ENCODE measurements at places on chromosomes 11 and 22. TPM values are rescaled to one million over a fixed set of nuclear protein-coding genes. Genes with fewer than 3 reads are reported as not detected.

DNA sequence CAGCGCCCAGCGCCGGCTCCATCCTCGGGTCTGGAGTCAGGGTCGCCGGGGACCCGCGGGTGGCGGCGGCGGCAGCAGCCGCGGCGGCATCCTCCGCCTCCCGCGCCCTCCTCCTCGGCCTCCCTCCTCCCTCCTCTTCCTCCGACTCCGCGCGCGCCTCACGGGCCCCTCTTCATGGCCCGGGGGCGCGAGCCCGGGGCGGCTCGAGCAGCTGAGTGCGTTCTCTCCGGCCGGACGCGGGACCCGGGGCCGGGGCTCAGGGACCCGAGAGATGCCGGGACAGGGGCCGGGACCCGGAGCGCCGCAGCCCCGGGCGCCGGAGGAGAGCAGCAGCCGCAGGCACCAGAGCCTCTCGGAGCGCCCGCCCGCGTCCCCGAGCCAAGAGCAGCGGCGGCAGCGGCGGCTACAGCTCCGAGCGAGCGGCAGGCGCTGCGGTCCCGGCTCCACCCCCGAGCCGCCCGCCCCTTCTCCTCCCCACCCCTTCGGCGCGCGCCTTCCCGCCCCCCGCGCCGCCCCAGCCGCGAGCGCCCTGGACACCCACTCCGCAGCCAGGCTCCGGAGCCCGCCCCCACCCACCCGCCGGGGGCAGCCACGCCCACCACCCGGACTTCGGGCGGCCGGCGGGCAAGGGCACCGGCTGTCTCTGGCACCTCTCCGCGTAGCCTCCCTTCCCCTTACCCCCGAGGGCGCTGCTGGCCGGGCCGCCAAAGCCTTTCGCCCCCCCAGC lies at the start of gene CHST1:
Gene CHST1 (minus strand): TSS at position 417 of the 727 bp plus-strand sequence. CDS start 14,699 bp downstream, outside the sequence.
- DNase-seq = no peak

Gene TRAF6
- 4.6 TPM for polyA plus RNA-seq

DNA sequence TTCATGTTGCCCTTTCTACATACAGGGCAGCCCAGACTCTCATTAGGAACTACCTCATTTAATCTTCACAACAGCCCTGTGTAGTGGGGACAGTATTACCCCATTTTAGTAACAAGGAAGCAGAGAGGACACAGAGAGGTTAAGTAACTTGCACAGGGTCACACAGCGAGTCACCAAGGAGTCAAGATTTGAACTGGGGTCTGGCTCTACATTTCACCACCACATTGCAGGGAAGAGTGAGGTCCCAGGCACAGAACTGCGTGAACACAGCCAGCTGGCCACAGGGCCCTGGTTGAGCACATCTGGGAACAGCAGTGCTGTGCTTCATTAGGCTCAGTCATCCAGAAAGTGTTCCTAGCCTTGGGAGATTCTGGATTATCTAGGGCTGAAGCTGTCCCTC lies 45.4 kb upstream of the ISX start:
- no peak for DNase-seq

- no peak for DNase-seq
Observed at GRCh38 chr11:128179512-128179911, 407.8 kb downstream of the ETS1 start.

DNA sequence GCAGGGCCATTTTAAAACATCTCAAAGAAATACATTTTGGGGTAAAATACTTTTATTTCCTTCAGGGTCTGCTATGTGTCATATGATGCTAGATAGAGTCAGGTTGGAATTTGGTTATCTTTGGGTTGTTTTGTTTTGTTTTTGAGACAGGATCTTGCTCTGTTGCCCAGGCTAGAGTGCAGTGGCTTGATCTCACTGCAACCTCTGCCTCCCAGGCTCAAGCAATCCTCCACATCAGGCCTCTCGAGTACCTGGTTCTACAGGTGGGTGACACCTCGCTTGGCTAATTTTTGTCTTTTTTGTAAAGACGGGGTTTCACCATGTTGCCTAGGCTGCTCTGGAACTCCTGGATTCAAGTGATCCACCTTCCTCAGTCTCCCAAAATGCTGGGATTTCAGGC lies 17.3 kb downstream of the DENND5A start:
- DNase-seq = no peak

Gene CHADL
- polyA plus RNA-seq = not detected

GRCh38 chr22:44427611-44428470 lies 70.2 kb downstream of the RTL6 start:
- DNase-seq = no peak

GRCh38 chr11:42812361-42812760 lies 499.4 kb upstream of the API5 start:
- no peak for DNase-seq

- peak; percentile 20 for DNase-seq
Observed at GRCh38 chr11:116563028-116563711, 209.6 kb downstream of the BUD13 start.

DNA sequence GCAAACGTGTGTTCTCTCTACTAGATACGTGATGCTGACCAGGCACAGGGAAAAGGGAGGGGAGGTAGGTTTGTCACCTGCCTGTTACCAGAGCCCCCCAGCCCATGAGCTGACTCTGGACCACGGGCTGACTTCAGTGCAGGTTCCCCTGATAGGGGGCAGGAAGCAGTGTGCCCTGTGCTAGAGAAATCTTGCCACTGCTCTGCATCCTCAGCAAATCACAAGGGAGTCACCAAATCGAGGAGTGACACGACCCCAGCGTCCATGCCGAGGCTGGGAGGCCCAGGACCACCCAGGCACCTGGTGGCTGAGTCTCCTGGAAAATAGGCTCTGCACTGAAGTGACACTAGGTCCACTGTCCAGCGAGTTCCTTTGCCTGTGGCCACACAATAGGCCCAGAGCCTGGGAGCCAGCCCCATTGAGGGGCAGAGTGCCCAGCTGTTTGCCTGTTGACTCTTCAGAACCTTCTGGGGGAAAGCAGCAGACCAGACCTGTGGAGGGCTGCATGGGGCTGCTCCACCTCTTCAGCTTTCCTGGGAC lies 99.3 kb downstream of the CTTN start:
- no peak for DNase-seq

DNA sequence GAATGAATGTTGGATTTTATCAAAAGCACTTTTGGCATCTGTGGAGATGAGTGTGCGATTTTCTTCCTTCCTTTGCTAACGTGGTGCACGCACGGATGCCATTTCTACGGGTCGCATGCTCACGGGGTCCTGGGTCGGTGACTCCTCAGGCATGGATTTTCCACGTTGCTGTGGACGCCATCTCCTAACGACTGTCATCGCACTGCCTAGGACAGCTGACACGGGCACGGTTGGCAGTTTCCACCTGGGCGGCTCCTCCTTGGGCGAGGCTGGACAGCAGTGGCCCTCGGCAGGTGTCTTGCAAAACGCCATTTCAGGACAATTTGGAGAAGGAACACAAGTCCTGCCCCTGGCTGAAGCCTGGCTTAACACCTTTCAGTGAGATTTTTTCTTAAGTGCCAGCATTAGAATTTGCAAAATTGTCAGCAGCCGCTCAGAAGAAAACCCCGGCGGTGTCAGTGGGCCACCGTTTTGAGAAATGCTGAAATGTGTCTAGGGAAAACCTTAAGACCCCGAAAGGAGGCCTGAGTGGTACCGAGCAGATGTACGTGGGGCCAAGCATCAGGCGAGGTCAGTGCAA lies 34.7 kb upstream of the TOLLIP start:
- no peak for DNase-seq

DNA sequence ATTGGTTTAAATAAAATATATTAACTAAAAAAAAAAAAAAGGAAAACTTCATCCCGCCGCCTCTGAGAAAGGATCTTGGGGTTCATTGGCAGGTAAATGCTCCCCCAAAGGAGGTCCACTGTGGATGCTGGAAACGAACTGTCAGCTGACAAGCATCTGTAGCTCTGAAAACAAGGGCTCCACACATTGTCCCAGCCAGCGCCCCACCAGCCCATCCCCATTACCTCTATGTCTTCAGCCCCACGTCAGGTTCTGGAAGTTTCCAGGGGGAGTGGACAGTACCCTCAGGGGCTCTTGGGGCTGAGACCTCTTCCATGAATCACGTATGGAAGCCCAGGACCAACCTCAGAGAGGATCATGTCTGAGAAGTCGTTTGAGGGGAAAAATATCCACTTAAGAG lies 66.4 kb upstream of the WNT7B start:
- no peak for DNase-seq

GRCh38 chr11:31757260-31757835 lies 53.8 kb downstream of the PAX6 start:
- DNase-seq = no peak

Gene MMP13
- polyA plus RNA-seq = not detected

DNA sequence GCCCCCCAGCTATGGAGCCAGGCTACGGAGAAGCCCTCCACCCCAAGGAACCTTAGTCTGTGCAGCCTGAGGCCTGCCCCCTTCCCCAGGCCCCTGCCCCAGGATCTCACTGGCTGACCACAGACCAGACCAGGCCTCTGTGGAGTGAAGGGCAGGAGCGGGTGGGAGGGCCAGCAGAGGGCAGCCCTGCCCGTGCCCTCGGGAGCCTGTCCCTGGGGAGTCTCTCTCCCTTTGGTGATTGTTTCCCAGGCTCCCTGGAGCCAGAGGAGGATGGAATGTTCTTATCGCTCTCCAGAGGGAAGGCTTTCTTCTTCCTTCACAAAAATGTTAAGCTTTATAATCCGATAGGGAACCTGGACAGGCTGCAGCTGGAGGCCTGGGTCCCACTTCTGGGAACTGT lies 455.3 kb downstream of the SOX6 start:
- DNase-seq = no peak

- peak; percentile 38 for DNase-seq
Observed at GRCh38 chr22:46758867-46759290, 3.6 kb upstream of the TBC1D22A start.

- DNase-seq = no peak
Observed at GRCh38 chr11:66676282-66676919, 1.3 kb downstream of the RBM4B start.

- peak; percentile 22 for DNase-seq
Observed at GRCh38 chr22:37425800-37426705, 1.2 kb downstream of the ELFN2 start.

Gene TCN1
- polyA plus RNA-seq = 0.47 TPM

Gene BDNF
- 16.4 TPM for polyA plus RNA-seq

DNA sequence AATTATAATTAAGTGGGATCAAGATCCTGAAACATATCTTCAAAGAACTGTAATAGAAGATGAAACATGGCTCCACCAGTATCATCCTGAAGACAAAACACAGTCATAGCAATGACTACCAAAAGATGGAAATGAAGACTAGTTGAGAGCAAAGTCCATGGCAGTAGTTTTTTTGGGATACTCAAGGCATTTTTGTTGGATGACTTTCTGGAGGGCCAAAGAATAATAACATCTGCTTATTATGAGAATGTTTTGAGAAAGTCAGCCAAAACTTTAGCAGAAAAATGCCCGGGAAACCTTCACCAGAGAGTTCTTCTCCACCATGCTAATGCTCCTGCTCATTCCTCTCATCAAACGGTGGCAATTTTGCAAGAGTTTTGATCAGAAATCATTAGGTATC lies 809.4 kb upstream of the RAG2 start:
- DNase-seq = no peak

DNA sequence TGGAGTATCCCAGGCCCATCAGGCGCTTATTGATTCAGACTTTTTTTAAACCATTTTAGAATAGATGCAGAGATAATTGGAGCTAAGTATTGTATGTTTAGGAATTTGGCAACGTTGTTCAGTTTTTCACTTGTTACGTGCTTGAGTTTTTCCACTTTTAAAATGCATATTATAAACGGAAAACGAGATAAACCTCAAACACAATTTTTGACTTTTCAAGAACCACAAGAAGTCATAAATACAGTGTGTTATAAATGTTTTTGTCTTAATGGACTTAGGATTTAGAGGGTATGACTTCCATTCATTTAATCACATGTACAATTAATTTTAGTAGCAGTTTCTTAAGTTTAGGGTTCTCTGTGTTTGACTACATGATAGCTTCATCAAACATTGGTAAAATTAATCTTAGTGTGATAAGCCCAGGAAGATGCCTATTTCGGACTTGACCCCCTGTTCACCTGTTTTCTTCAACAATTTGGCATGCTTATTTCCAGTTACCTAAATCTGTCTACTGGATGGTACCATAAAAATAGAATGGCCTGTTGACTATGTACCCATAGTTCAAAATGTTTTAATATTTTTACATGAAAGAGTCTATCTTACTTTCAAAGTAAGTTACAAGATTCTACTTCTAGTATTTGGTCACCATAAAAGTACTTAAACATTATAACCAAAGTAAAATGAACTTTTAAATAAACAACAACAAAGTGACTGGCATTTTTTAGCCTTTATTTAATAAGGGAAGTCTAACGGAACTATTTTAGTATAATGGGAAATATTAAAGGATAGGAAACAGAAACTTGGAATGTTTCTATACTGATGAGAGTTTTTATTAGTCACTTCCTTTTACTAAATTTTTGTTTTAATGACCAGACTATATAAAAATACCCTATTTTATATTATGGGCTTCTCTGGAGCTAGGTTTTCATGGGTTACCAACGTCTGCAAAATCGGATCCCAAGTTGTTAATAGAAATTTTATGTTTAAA lies 1.4 kb downstream of the ZC3H12C start:
- DNase-seq = no peak

DNA sequence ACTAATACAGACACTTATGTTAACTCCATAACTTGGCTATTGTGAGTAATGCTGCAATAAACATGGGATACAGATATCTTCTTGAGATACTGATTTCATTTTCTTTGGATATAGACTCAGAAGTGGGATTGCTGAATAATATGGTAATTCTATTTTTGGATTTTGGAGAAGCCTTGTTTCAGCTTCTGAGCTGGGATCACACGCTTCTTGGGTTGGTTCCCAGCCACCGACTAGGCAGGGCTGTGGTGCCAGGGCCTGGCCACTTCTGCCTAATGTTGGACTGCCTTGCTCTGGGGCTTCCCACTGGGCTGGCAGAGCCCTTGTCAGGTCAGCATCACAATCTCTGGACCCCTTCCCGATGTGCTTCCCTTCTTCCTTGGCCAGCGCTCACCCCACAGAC lies 14.0 kb upstream of the MCHR1 start:
- no peak for DNase-seq

Gene SLN
- 1.2 TPM for polyA plus RNA-seq

GRCh38 chr22:49793296-49793695 lies 34.4 kb downstream of the BRD1 start:
- DNase-seq = no peak

GRCh38 chr11:1515082-1516060 lies 28.8 kb upstream of the MOB2 start:
- peak; percentile 52 for DNase-seq

- DNase-seq = no peak
Observed at GRCh38 chr11:123255909-123256308, 60.9 kb upstream of the CLMP start.

Gene TEX12
- polyA plus RNA-seq = not detected

Gene ZNF215
- 1.0 TPM for polyA plus RNA-seq

Gene C22orf23
- 0.26 TPM for polyA plus RNA-seq

Gene KRTAP5-9
- not detected for polyA plus RNA-seq

DNA sequence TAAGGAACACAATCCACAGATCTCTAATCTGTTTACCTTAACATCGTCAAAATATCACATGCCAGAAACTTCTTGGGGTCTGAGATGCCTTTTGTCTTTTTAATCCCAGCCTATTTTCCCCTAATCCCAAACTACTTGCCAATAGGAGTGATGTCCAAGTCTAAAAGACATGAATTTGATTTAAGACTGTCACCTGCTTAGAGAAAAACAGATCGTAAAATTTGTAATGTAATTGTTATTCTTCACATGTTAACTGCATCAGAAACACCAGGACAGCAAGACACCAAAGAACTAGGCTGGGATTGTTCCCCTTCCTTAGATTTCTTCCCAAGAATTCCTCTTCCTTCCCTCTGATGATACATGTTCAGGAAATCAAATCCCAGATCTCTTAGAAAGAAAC lies 198.1 kb upstream of the ARHGAP20 start:
- no peak for DNase-seq

Gene TRPM5
- polyA plus RNA-seq = not detected
